Activated CD4-positive, alpha-beta T cell treated with anti-CD3 and anti-CD28 coated beads for 24 hours (primary cell): ENCODE measurements at places on chromosomes 7 and 10.

- DNase-seq, result no peak
Measured at GRCh38 chr7:66263936-66264335, 58.8 kb downstream of the TPST1 start.

DNA sequence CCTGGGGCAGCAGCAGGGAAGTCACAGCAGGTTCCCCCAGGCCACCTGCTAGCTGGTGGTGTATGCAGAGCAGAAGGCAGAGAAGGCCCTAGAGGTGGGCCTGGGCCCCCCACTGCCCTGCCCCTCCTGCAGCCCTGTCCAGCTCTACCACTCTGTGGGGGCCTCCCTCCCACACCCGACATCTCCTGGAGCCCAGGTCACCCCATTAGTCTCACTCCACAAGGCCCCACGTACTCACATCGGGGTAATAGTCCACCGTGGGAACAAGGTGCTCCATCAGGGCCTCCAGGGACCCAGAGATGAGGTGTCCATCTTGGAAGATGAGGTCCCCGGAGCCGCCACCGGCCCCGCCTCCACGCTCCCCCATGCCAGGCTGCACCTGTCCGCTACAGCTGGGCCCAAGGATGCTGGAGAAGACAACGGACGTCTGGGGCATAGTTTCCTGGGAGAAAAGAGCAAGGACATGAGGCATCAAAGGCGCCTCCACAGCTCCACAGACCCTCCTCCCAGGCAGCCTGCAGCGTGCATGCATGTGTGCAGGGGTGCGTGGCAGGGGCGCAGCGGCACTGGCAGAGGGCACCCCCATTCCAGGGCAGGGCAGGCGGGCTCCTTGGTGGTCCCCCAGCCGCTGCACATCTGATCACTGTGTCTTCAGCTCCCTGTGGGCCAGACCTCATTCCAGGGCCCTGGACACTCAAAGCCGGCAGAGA lies 61.0 kb downstream of the RASGEF1A start:
- no peak for DNase-seq

DNA sequence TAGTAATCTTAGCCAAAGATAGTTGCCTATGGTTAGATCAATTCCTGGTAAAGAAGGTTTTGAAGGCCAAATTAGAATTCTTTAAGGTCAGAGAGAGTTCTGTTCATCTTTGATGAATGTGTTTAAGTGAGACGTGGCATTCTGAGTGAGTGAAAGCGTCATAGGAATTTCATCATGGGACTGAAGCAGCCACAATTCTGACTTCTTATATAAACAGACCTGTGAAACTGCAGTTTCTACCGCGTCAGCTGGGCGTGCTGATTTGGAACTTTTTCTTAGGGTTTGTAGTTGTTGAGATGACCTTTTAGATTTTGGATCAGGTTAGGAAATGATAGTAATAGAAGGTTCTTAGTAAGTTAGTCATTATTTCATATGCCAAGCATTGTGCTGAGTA lies 103.8 kb downstream of the CNNM2 start:
- no peak for DNase-seq

DNA sequence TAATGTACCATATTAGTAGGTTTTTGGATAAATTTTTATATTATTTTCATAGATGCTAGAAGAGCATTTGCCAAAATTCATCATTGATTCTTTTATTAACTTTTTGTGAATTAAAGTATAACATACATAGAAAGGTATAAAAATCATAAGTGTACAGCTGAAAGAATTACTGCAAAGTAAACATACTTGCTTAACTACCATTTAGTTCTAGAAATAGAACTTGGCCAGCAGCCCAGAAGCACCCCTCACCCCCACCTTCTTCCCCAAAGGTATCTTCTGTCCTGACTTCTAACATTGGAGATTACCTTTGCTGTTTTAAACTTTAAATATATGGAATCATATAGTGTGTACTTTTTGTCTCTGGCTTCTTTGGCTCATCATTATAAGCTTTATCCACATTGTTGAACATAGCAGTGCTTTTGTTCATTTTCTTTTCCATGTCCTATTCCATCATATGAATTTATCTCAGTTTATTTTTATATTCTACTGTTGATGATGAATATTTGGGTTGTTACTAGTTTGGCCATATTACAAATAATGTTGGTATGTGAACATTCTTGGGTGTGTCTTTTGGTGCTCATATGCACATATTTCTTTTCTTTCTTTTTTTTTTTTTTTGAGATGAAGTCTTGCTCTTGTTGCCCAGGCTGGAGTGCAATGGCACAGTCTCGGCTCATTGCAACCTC lies 142.8 kb downstream of the ADK start:
- no peak for DNase-seq

GRCh38 chr10:12019283-12019971 lies 23.2 kb downstream of the UPF2 start:
- no peak for DNase-seq

DNA sequence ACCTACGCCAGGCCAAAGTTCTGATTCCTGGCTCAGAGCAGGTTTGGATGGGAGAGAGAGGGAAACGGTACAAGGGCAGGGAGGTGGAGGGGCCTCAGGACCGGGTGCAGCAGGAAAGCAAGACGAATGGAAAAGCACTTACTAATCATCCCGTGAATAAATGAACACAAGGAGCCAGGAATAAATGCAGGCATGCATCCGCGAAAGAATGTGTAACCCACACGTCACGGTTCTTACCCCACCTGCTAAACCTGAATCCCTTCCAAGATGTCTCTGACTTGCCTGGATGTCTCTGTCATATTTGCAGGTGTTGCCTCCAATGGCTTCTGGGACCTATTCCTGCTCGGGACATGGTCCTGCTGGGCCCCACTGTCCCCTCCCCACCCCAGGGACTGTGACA lies 335.2 kb upstream of the RNF32 start:
- DNase-seq, result no peak

- DNase-seq, result no peak
Measured at GRCh38 chr10:70575874-70576802, 26.4 kb downstream of the PRF1 start.

DNA sequence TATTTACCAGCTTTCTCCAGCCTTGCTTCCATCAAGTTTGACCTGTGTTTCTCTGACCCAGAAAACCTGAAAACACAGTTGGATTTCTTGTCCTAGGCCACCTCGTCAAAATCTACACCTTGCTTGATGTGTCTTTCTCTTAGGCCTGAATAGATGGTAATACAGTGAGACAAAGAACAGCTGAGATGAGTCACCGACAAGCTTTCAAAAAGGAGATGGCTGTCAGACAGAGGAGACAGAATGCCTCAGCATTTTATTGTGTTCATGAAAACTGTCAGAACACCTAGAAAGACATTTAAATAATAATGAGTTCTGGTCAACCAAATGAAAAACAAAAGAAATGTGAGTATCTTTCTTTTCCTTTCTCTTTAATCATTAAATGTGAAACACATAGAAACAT lies 119.7 kb upstream of the SORCS1 start:
- no peak for DNase-seq

GRCh38 chr7:45239486-45239885 lies 81.9 kb downstream of the RAMP3 start:
- no peak for DNase-seq

DNA sequence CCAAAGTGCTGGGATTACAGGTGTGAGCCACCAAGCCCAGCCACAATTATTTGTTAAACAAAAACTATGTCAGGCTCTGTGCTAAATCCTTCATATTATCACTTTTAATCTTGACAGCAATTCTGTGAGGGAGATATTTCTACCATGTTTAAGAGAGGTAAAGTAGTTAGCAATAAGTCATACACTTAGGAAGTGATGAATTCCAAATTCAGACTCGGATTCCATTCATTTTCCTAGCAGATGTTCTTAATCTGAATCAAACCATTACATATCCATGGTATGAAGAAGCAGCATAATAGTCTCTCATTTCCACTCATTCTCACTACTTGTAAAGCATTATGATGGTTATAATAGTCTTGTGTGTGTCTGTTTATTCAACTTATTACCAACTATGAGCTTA lies 2.9 kb upstream of the CD36 start:
- DNase-seq, result no peak

- no peak for DNase-seq
Measured at GRCh38 chr10:71582019-71582418, 137.6 kb downstream of the C10orf105 start.
